Stimulated activated CD4-positive, alpha-beta T cell treated with anti-CD3 and anti-CD28 coated beads, Interleukin-1b, Interleukin-23, amount 100 ng/mL, for 1 hour (primary cell): ENCODE measurements at places on chromosomes 6 and 20.

GRCh38 chr20:45069261-45069660, 31.7 kb downstream of the KCNS1 start:
- no peak for DNase-seq

- no peak for DNase-seq
Observed at GRCh38 chr6:71258078-71258866, 30.3 kb upstream of the OGFRL1 start.

DNA sequence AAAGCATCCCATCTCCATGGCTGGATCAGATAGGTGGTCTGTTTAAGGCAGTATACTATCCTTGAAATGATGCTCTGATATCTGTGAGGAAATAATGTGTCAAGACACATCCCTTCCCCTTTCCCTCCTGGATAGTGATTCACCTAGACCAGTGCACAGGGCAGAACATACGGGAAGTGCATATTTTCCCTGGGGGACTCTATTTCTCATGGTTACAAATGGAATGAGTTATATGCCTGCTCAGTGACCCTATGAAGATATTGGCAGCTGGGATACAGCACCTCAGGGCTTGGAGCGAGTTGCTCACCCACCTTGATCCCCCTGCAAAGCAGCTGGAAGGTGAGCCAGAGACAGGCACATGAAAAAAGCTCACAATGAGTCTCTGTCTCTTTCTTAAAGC, 67.5 kb upstream of the PRL start:
- DNase-seq = no peak

DNA sequence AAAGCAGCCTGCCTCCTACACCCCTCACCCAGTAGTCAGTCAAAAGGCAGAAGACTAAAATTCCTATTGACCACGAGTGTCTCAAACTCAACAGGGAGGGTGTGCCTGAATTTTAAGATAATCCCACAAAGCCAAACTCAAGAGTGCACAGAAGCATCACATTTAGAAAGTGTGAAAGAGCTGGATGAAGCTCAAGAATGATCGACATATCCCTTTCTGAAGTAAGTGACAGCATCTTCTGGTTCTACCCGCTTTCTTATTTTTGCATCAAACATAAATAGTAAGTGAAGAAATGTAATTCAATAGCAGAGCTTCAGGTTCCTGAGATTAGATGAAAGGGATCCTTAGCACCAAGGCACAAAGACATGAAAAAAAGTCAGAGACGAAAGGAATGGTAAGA, 64.5 kb upstream of the BACH2 start:
- DNase-seq = no peak

GRCh38 chr6:147001621-147002020, 202.6 kb upstream of the STXBP5 start:
- no peak for DNase-seq

DNA sequence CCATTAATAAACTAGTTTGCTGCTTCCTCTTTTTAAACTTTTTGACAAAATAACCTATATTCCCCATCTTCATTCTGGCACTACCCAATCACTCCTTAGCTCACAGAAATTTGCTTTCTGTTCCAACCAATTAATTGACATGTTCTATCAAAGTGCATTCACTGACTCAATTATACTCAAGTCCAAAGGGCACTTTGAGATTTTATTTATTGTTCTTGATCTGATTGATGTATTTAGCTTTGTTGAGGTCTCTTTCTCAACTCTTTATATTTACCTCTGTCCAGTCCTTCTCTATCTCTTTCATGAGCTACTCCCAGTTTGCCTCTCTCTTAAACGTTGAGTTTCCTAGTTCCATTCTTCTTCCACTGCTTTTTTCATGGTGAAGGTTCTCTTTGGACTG, 104.4 kb upstream of the TENT5A start:
- DNase-seq = no peak

- DNase-seq = no peak
Observed at GRCh38 chr20:36726168-36726567, 19.7 kb downstream of the NDRG3 start.

DNA sequence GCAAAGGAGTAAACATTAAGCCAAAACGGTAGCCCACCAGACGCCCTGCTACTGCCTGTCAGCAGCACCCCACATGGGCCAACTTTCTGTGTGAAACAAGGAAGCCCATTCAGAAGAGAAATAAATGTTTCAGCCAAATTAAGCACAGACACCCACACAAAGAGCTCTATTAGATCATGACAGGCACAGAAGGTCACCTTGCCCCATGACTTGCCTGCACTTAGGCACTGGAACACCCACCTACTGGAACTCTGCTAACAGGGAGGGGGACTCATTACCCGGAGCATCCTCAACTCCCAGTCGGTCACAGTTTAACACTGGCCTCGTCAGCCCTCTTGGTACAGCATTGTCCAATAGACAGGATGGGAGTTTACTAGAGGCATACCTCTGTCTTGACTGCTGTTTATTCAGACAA, 31.8 kb downstream of the GFOD1 start:
- no peak for DNase-seq

GRCh38 chr20:46021361-46022359, 7.4 kb upstream of the SLC12A5 start:
- DNase-seq = no peak

DNA sequence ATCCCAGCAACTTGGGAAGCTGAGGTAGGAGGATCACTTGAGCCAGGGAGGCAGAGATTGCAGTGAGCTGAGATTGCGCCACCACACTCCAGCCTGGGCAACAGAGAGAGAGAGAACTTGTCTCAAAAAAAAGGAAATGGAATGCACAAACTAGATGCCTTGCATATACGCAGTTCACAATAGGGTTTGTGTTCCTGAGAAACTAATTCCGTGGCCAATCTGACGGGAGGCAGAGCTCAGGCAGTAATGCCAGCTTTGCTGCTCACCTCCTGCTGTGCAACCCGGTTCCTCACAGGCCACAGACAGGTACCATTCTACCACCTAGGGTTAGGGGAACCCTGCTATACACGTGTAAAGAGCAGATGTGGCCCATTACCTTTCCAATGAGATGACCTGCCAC, 1.4 kb downstream of the CDK5RAP1 start:
- DNase-seq = no peak

- no peak for DNase-seq
Observed at GRCh38 chr6:150273457-150274309, 95.1 kb upstream of the IYD start.

DNA sequence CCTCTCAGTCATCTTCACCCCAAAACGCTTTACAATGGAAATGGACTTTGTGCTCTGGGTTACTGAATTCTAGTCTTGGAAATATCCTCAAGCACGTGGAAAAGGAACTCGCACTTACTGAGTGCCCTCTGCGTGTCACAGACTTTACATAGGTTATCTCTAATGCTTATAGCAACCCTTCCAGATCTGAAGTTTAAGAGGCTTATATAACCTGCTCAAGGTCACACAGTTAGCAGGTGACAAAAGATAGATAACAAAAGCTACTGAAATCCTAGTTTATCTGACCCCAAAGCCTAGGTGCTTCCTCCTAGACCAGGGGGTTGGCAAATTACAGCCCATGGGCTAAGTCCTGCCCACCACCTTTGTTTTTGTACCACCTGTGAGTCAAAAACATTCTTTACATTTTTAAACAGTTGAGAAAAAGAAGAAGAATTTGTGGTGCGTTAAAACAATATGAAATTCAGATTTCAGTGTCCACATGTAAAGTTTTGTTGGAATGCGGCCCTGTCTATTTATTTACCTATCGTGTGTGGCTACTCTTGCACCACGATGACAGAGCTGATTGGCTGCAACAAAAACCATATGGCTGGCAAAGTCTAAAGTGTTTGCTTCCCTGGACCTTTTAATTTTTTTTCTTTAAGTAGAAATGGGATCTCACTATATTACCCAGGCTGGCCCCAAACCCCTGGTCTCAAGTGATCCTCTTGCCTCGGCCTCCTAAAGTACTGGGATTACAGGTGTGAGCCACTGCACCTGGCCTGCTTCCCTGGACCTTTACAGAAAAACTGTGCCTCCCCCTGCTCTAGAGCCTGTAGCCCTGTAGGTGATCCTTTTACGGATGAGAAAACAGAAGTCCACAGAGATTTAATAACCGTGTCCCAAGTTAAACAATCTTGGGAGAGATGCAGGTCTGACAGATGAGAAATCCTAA, 110.2 kb upstream of the RREB1 start:
- no peak for DNase-seq

GRCh38 chr6:50842446-50842845, 23.8 kb downstream of the TFAP2B start:
- no peak for DNase-seq

DNA sequence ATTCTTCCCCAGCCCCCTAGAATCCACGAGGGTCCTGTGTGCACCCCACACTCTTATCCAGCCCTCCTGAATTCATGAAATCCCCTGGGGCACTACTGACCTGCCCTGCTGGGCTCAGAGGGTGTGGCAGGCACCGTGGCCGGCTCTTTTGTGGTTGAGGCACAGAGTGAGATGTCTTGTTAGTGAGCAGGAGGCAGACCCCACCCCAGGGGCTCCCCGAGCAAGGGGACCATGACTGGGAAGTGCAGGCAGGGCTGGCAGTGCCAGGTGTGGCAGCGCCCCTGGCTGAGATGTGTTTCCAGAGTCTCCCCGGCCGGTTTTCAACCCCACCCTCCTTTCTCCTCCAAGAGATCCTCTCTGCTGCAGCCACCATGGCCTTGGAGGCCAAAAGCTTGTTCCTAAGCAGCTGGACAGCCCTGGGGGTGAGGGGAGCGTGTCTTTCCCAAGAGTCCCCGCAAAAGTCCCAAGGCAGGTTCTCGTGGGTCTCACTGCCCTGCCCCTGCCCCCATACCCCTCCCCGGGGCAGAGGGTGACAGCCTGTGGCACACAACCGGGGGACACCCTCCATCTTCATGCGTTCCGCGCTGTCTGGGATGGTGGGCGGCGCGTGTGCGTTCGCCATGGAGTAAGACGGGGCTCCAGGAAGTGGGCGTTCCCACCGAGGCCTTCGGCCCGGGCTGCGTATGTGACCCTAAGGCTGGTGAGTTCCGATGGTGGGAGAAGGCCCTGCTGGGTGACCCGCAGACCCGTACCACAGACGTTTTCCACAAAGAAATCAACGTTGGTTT, 208.9 kb downstream of the TAF4 start:
- DNase-seq = no peak
